ENCODE measurements at places on chromosomes 4 and X.

DNA sequence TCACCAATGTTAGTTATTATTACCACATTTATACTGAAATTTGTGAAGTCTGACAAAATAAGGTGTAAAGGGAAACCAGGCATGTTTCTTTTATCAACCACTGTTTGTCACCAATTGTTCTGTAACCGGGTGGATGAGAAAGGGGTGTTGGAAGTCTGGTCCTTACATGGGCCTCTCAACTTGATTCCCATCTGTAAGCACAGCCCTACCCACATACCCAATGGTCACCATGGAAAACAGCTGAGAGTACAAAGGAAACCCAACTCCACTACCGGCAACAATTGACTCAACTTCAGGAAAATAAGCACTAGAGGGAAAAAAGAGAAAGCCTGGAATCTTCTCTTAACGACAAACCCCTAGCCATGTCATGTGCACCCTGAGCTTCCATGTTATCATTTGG is 70.8 kb upstream of the PTCHD1 start:
- no peak for DNase-seq

- no peak for DNase-seq
Observed at GRCh38 chr4:20983763-20984575, 283.7 kb downstream of the PACRGL start.

DNA sequence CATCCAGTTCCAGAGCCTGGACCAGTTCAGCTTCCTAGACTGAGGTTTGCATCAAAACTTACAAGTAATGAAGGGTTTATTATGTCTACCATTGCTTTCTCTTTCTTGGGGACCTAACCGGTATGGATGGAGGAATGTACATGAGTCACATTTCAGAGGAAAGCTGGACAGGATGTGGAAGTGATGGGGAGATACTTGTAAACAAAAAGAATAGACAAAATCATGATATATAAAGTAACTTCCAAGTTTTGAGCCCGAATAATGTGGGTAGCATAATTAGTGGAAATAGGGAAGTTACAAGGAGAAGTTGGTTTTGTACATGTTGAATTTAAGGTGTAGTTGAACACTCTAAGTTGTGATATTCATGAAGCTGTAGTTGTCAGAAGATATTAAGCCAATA is 15.0 kb downstream of the FNIP2 start:
- DNase-seq, result no peak

- no peak for DNase-seq
Observed at GRCh38 chr4:15005474-15006115, 3.3 kb downstream of the CPEB2 start.

- no peak for DNase-seq
Observed at GRCh38 chr4:80033581-80033980, 39.4 kb downstream of the ANTXR2 start.
